ENCODE measurements at places on chromosomes 1 and 21.

GRCh38 chr1:212021563-212021962, 13.8 kb downstream of the INTS7 start:
- DNase-seq, result no peak

DNA sequence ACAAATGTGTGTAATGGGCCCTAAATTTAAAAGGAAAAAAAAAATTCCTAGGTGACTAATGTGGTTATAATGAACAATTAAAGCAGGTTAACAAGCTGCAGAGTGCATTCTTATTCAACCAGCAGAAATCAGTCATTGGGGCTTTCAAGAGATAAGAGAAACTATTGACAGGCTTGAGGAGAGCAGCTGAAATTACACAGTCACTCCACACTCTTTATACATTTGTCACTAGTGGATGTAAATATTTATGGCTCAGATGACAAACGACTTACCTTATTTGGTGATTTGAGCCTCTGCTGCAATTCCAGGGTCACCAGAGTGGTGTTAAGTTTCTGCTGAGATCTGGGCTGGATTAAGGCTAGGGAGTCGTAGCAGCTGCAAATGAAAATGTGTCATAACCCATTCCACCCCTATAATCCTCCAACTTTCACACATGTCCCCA, 896.3 kb downstream of the TTLL7 start:
- peak; percentile 18 for DNase-seq

GRCh38 chr1:101101360-101101759, 75.8 kb upstream of the DPH5 start:
- peak; percentile 17 for DNase-seq

DNA sequence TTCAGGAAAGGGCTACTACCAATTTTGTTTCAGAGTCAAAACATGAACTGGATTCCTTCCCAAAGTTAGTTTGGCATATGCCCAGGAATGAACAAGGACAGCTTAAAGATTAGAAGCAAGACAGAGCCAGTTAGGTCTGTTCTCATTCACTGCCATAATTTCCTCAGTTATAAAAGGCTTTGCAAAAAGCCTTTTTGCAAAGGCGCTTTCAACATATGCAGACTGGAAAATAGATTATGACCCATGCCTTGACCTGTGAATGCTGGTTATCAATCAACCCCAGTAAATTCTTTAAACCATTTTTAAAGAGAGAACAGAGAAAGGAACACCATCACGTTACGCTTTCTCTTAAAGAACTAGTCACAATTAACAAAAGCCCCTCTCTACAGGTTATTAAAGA, 1.7 kb upstream of the FRRS1 start:
- DNase-seq, result no peak

- DNase-seq, result peak; percentile 61
Measured at GRCh38 chr1:113783254-113784103, 24.2 kb upstream of the PHTF1 start.

GRCh38 chr1:28648474-28649198, at the start of gene RNU11:
TSS of gene RNU11 (plus strand) at chr1:28648600.
- DNase-seq, result peak; percentile 97

DNA sequence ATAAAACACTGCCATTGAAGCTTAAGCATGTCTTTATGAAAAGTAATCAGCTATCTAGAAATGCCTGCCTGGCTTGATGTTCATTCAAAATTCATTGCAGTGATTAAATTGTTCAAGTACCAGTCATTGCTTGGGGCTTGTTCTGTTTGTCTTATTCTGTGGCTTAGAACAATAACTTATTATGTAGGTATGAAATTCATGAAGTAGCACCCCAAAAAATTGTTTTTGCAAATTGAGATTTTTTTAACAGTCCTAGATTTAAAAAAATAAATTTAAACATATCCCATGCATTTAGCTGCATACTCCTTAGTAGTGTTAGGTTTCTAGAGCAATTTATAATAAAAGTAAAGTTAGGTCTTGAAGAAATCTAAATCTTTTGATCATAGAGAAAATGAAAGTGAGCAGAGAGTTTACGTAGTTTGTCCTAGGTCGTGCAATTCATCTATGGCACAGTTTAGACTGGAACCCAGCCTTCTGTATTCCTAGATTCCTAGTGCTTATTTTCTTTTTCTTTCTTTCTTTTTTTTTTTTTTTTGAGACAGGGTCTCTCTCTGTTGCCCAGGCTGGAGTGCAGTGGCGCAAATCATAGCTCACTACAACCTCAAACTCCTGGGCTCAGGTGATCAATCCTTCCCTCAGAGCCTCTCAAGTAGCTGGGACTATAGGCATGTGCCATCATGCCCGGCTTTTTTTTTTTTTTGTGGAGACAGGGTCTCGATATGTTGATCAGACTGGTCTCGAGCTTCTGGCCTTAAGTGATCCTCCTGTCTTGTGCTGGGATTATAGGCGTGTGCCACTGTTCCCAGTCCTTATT, 9.3 kb downstream of the MIER1 start:
- DNase-seq, result no peak

DNA sequence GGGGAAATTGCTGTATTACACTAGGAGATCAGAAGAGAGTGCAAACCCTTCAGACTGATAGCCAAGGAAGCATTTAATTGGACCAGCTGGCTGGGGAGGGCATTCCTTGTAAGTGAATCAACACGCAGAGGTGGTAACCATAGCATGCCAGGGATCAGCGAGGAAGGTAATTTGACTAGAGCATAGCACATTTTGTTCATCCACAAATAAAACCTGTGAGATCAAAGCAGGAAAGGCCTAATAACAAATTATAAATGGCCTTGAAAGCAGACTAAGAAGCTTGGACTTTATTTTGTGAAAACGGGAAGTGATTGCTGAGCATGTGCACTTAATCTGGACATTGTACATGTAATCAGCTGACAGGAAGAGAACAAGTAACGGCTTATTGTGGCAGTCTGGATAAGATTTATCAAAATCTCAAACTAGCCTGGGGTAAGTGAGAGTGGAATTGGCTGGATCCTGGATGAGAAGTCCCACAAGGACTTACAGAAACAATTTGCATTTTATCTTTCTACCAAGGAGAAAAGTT, 11.7 kb upstream of the CD55 start:
- DNase-seq, result peak; percentile 73

DNA sequence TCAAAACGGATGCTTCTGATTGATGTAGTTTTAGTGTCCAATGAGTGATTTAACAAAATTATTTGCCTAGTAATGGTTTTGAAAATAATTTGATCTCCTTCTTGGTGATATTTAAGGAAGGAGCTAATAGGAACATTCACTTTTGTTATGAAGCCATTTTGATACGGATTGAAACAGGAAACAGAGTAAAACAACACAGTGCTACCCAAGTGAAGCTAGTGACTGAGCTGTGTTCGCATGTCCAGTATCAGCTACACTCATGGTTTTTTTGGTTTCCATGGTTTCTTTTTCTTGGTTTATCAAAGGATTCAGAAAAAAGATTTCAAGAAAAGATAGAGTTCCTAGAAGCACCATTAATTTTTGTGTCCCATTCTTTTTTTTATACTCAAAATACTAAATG, 40.1 kb upstream of the PLEKHO1 start:
- DNase-seq, result no peak

- DNase-seq, result peak; percentile 66
Measured at GRCh38 chr1:168506204-168506819, 37.5 kb downstream of the XCL2 start.

- no peak for DNase-seq
Measured at GRCh38 chr1:34744851-34745250, 10.0 kb upstream of the GJB5 start.

DNA sequence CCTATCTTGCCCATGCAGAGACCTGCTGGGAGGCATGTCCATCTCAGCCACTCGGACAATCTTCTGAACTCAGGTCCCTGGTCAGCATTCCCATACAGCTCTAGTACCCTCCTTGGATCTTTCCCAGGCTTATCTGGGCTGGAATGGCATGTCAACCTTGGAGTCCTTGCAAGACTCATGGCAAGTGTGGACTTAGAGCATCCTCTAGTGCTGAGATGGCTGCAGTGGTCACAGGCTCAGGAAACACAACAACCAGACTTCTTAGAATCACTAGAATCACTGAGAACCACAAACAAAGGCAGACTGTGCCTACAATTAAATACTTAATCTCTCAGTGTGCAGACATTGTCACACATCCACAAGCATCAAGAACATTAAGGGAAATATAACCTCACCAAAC, 73.1 kb upstream of the TSHB start:
- DNase-seq, result peak; percentile 5

DNA sequence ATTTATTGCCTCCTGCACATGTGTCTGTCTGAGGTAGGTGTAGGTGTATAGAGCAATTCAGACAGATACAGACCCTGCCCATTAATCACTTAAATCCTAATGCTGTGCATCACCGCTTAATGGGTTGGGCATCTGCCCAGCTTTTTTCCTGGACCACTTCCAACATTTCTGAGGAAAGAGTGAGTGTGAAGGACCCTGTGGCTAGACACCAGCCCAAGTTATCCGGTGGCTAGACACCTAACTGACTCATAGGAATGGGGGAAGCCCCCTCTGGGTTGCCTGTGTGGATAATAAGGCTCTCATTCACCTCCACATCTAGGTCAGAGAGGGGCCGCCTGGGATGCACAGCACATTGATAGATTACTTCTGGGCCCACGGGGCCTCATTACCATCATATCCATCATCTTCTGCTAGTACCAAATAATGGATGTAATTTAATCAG, 121.1 kb upstream of the RAVER2 start:
- DNase-seq, result peak; percentile 38

DNA sequence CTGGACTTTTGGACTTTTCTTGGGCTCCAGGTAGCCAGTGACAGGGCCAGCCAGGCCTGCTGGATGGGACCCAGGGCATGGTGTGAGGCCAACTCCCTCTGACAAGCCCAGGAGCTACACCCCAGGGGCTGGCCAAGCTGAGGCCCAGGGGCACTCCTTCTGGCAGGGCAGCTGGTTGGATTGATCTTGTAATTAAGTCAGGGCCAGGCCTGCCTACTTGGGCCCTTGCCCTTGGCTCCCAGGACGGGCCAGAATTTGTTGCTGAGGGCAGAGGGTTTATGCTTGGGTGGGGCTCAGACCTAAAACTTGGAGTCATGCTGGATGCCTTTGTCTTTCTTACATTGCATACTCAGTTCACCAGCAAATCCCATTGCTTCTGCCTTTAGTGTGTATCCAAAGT, 20.7 kb downstream of the KCNA2 start:
- no peak for DNase-seq

GRCh38 chr1:81477710-81478109, 323.0 kb upstream of the ADGRL2 start:
- DNase-seq, result no peak

DNA sequence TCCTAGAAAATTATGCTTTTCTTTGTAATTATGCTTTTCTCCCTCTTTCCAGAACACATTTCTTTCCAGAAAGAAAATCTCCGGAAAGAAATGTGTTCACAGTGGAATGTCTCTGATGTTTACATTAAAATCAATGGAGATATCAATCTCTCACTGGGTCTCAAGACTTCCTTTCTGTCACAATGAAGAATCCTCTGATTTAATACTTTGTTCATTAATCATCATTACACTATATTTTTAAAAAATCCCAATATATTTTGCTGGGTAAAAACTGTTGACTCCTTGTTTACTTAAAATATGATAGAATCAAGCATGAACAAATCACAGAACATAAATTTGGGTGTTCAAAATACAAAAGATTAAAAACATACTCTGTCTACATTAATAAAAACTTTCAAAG, 26.3 kb upstream of the TGFBR3 start:
- no peak for DNase-seq

- peak; percentile 57 for DNase-seq
Measured at GRCh38 chr1:54081306-54082270, 28.2 kb downstream of the TCEANC2 start.

DNA sequence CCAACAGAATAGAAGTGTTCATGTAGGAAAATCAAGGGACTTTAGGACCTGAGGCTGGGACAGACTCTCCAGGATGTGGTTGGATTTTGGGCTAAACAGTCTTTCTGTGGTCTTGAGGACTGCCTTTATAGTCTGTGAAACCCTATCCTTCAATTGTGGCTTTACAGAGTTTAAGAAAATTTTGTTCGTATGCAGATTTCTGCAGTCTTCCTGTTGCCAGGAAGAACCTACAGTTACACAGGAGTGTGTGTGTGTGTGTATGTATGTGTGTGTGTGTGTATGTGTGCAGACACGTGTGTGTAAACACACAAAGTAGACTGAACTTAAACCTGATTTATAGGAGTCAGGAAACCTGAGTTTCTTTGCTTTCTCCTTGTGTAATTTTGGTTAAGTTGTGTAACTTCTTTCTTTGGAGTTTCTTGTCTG, 22.8 kb downstream of the NEK7 start:
- DNase-seq, result peak; percentile 45

- no peak for DNase-seq
Measured at GRCh38 chr21:33241846-33242245, 12.1 kb downstream of the IFNAR2 start.

GRCh38 chr1:15918962-15919715, 56.8 kb downstream of the ZBTB17 start:
- peak; percentile 80 for DNase-seq

DNA sequence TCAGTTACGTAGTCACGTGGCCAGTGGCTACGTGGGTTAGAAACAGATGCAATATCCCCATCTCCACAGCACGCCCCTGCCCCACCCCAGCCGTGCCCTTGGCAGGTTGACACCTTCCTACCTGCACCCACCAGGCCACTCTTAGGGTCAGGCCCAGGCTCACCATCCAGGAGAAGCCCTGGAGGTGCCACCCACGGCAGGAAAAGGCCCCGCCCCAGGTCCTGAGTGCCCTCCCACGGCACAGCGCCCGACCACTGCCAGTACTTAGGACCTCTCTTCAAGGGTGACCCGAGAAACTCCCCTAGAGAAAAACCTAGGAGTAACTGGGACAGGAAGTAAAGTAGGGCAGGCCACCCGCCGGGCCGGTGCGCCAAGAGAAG, 1.5 kb downstream of the C1orf35 start:
- no peak for DNase-seq

DNA sequence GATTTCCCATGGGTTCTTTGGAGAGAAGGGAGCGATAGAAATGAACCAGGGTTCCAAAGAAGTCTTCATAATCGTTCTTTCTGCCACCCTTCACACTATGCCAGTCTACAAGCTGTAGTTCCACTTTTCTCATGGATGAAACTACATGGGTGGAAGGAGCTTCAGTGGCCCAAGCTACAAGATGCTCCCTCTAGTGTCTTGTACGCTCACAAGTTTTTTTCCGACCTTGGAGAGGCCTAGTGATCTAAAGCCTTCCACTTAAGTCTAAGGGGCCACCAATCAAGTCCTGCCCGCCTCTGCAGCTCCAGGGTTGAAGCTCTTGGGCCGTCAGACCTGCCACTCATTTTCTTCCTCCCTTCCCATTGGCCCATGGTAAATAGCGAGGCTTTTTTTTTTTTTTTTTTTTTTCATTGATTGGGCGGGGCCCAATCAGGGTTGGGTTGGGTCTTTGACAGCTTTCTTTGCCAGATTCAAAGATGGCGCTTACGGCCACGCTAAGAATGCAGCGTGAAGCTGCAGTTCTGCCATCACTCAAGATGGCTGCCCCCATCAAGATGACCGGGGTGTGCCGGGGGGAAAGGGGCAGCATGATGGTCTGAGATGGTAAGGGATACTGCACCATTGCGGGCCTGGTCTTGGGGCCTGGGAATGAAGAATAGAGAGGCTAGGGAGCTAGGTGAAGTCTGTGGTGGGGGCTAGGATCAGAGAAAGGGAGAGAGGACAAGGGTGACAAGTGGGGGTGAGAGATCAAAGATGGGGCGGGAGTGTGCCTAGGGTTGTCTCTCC, at the start of gene TOMM40L:
Gene TOMM40L (plus strand): TSS at position 527 of the 786 bp plus-strand sequence. CDS start 430 bp downstream, outside the sequence.
- DNase-seq, result peak; percentile 100

Measured in AG10803 (cell line).